ENCODE measurements at places on chromosomes 6 and 20.

- no peak for DNase-seq
Measured at GRCh38 chr20:59082077-59082740, 39.6 kb upstream of the PRELID3B start.

- DNase-seq, result no peak
Measured at GRCh38 chr6:53581856-53582255, 37.0 kb upstream of the GCLC start.

- DNase-seq, result no peak
Measured at GRCh38 chr6:82589509-82590206, 226.0 kb downstream of the TPBG start.

DNA sequence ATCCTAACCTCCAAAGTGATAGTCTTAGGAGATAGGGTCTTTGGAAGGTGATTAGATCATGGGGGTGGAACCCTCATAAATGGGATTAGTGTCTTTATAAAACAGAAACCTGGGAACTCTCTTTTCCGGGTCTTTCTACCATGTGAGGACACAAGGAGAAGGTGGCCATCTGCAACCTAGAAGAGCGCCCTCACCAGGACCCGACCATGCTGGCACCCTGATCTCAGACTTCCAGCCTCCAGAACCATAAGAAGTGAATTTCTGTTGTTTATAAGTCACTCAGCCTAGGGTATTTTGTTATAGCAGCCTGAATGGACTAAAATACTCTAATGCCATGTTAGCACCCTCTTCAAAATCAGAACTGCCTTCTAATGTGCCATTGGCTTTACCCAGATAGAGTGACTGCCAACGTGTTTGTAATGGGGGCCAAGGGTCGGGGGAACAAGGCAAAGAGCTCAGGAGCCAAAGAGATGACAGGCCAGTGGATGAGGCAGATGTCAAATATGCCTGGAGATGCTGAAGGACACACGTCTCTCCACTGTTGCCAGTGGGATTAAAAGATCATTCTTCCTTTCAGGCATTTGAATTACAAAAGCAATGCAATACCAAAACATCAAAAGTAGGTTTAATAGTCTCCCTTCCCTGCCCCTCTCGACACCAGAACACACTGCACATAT lies 21.0 kb downstream of the TUBB2B start:
- no peak for DNase-seq

- DNase-seq, result no peak
Measured at GRCh38 chr6:142700671-142701312, 244.2 kb downstream of the HIVEP2 start.

DNA sequence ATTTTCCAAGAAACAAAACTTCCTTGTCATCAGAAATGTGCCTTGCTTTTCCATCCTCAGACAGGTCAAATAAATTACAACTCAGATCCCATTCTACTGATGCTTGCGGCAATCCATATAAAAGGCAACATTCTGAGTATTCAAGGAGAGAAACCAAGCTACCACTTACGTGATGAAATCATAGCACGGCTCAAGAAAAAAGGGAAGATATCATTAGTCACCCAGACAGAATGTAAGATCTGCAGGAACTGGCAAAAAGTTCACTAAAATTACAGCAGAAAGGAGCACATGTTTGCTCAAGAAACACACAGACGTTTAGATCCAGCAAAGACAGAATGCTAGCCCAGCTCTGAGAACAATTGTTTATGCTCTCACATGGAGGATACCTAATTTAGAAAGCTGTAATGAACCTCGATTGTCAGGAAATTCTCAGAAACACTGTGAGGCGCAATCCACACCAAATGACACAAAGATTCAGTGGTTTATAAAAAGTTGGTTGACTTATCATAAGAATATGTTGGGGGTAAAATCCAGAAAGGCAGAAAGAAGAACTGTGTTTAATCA lies 304.2 kb downstream of the ADGRG6 start:
- DNase-seq, result no peak

DNA sequence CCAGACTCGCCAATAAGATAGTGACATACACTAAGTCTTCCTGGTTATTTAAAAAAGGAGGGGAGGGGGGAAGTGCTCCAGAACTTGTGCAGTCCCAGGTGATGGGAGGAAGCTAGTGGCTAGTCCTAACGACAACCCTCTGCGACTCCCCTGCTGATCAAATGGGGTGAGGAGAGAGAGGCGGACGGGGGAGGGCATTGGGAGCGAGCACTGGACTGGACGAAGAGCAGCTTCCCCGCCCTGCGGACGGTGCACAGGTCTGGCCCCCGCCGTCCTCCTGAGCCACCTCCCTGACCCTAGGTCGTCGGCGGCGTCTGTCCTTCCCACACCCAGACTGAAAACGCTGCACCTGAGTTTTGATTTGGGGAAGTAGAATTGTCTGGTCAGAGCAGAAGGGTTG lies 2.2 kb upstream of the OLIG3 start:
- DNase-seq, result no peak

- DNase-seq, result no peak
Measured at GRCh38 chr20:5675103-5676091, 74.8 kb upstream of the SHLD1 start.

- no peak for DNase-seq
Measured at GRCh38 chr20:22496817-22497216, 87.6 kb downstream of the FOXA2 start.

GRCh38 chr6:136108361-136108945 lies 141.7 kb downstream of the MTFR2 start:
- no peak for DNase-seq

GRCh38 chr20:39716796-39717341 lies 754.7 kb downstream of the DHX35 start:
- no peak for DNase-seq

GRCh38 chr6:19842030-19842615 lies 5.0 kb downstream of the ID4 start:
- DNase-seq, result no peak

GRCh38 chr20:51500936-51501335 lies 41.6 kb downstream of the NFATC2 start:
- no peak for DNase-seq

DNA sequence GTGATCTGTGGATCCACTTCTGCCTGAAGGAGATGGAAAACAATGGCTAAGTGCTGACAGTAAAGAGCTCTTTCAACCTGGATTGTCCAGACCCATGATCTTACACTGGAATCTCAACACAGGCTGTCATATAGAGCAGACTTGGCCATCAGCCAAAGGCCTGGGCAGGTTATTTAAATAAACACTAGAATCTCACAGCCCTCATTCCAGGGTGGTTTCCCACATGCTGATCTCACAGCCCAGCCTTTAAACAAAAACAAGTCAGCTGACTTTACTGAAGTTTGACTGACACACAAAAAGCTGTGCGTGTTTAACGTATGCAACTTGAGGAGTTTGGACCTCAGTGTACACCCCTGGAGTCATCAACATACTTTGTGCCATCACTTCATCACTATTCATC lies 28.4 kb downstream of the SYNDIG1 start:
- peak; percentile 1 for DNase-seq

DNA sequence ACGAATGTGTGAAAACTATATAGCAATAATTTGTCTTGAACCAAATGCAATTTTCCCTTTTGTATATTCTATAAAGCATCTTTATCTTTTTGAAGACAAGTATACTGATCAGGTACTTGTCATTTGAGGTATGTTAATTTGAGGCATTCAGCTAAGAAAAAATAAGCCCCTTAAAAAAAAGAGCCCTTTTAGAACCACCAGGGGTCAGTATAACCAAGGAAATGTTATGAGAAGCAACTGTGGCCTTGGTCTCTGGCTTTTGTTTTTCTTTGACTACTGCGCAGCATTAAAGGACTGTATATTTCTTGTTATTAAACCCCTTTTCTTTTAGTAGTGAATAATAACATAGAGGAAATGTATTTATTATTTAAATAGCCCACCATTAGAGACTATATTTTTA lies 43.1 kb downstream of the CD109 start:
- no peak for DNase-seq

GRCh38 chr20:48098099-48098498 lies 312.8 kb upstream of the SULF2 start:
- DNase-seq, result no peak

DNA sequence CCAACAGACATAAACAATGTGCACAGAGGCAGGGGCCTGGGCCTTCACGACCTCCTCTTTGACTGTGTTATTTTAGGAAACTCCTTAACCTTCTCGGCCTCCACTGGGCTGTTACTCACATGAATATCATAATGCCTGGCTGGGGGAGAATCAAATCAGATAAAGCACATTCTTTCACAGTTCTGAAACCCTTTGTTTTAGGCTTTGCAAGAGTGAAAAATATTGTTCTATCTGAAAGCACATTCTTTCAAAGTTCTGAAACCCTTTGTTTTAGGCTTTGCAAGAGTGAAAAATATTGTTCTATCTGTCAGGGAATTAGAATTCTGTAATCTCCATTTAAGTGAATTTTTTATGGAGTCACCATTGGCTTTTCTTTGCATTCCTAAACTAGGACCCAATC lies 50.7 kb upstream of the SYNDIG1 start:
- DNase-seq, result no peak

DNA sequence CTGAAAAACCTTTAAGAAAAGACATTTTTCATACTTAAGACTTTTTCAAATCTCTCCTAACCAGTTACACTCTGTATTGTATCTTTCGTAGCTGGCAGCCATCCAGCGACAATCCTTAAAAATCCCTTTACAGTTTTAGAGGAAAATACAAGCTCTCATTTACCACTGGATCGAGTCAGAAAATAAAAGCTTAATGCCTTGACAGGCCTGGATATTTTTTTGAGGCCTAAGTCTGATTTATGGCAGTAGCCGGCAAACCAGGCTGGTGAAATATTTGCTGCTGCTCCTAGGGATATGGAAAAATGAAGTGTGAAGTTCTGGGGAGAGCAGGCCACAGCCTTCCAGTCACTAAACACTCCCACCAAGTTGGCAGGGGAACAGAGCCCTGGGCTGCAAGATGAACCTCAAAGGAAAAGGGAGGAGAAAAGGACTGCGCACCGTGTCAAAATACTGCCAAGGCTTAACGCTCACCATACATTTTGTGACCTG lies 213.0 kb upstream of the SUPT3H start:
- no peak for DNase-seq

- no peak for DNase-seq
Measured at GRCh38 chr6:38671885-38672467, 31.0 kb downstream of the GLO1 start.

DNA sequence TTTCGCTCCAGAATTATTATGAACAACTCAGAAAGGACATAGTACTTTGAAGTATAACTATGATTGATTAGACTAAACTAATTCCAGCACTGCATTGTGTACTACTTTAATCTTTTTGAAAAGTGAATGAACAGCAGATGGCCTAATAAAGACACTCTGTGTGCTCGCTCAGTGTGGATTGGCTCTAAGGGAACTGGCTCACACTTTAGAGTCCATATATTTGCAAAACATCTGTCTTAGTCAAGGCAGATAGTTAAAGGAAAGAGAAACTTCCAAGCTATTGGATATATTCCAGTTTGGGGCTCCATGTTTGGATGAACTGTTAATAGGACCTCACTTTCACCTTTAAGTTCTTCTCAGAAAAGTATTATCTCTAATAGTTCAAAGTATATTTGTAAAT lies 218.9 kb downstream of the EYA4 start:
- DNase-seq, result no peak

- DNase-seq, result peak; percentile 70
Measured at GRCh38 chr6:98834060-98835031, at the start of gene POU3F2. TSS of gene POU3F2 (plus strand) at chr6:98834574. CDS start at chr6:98834874, 300 bp downstream.

GRCh38 chr6:138654715-138655634 lies 118.6 kb upstream of the CCDC28A start:
- DNase-seq, result peak; percentile 30

DNA sequence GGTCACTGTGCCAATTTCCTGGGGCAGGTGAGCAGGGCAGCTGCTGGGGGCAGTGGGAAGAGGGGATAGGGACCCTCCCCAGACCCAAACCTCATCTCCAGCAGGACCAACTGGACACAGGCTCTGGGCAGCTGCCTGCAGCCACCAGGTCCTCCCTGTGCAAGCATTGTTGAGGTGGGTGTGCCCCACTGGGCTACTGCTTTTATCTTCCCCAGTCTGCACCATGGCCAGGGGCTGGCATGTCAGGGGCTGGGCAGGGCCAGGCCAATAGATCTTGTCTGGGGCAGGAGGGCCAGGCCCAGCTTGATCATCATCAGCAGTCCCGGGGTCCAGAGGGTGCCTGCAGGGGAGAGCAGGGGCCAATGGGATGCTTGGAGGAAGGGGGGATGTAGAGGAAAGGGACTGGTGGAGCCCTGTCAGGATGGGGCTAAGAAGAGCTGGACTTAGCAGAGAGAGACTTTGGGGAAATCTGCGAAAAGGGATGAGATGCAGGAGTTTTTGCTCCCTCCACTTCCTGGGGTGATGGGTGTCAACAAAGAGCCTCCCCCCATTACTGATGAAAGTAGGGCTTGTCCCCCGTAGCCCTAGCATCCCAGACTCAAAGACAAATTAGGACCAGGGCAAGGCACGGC lies 5.7 kb downstream of the EBF4 start:
- DNase-seq, result no peak

DNA sequence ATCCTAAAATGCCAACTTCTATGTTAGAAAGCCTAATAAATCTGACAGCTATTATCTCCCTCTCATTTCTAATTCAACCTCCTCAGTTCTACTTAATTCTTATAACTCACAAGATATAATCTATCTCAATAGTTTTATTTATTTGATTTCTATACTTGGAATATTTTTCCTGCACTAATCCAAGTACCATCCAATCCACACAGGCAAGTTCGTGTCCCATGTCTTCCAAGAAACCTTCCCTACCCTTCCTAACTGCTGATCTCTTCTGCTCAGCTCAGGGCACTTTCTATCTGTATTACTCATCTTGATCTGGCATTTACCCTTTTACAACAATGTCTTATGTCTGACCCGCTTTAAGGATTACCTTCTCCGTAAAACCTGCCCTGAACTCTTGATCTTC lies 18.2 kb downstream of the NCOA5 start:
- DNase-seq, result no peak

- DNase-seq, result no peak
Measured at GRCh38 chr6:139448998-139449610, 74.7 kb upstream of the CITED2 start.

- DNase-seq, result no peak
Measured at GRCh38 chr20:41830702-41831101, 212.5 kb upstream of the CHD6 start.

DNA sequence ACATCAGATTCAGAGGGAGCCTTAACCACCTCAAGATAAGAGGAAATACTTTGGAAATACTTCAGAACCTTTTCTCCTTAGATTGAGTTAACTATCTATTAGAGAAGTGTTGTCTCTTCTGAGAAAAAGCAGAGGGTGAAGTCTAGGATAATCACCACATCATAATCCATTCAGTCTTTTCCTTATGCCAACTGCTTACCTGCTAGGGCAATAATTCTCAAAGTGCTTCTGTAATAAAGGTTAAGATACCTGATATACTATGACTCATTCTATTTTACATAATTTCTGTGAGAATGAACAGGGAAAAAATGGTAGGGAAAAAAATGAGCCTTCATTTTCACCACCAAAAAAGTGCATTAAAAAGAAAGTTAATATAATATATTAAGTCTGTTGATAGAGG lies 70.1 kb upstream of the LOC128125822 start:
- no peak for DNase-seq

GRCh38 chr6:20533746-20534294 lies 437 bp upstream of the CDKAL1 start:
- DNase-seq, result no peak
